SK-N-DZ (cell line): ENCODE measurements at places on chromosomes 16 and 17.

GRCh38 chr16:55147396-55147795 lies 176.6 kb upstream of the IRX6 start:
- no peak for DNase-seq

DNA sequence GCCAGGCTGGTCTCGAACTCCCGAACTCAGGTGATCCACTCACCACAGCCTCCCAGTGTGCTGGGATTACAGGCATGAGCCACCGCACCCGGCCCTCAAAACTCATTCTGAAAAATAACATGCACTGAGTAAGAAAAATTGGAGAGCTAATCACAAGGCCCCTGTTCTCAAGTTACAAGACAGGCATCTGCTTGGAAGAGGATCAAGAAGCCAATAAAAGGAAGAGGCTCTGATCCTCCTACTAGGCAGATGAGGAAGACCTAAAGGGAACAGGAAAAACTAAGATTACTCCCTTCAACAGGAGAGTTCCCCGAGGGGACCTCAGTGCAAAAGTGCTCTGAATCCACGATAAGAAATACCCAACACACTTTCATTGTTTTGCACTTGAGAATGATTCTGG lies 18.4 kb downstream of the BLMH start:
- DNase-seq, result no peak

DNA sequence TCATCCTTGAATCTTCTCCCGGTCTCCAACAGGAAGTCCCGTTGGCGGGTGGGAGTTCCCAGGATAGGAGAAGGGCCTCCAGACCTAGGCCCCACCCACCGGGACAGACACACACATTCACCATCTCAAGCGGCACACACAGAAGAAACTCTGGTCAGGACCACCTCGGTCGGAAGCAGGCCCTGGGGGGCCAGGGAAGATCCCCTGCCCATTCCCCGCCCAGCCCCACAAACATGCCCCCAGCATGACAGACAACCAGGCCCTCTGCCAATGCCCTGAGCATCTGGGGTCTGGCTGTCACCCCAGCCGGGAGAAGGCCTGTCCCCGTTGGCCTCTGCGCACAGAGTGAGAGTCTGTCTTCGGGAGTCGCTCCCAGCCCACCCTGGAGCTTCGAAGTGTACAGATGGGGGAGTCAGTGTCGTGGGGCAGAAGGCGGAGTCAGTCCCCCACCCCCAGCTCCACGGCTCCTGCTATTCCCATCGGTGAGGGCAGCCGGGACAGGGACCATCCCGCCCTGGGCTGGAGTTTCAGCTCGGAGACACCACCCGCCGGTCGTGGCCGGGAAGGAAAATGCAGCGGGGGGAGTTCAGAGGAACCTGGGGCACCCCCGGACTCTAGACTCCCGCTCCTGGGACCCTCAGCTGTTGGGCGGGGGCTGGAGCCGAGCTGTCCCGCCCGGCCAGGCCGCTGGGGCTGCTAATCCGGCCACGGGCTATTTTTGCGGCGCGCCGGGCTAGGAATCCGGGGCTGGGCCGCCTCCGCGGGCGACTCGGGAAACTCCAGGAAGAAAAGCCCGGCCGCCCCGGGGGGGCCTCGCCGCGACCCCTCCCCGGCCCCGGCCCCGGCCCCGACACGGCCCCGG lies 660 bp downstream of the RHBDF1 start:
- DNase-seq, result peak; percentile 63

DNA sequence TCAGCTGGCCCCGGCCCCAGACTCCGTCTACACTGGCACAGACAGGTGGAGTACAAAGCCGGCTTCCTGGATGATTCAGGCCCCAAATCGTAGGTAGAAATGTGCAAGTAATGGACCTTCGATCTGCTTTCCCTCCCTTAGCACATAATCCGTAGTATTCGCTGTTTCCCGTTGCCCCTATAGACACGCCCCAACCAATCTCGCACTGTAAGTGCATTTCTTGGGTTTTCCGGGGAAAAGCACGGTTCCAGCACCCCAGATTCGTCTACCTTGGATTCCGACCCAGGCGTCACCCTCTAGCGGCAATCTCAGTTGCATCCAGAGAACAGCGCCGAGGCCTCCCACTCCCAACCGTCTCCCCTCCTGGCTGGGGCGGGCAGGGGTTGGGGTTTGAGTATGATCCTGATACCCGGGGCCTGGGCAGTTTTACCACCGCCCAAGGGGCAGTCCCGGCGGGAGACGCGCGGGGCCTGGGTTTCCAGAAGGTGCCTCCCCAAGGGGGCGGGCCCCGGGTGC lies 12.1 kb upstream of the FOXF1 start:
- no peak for DNase-seq

DNA sequence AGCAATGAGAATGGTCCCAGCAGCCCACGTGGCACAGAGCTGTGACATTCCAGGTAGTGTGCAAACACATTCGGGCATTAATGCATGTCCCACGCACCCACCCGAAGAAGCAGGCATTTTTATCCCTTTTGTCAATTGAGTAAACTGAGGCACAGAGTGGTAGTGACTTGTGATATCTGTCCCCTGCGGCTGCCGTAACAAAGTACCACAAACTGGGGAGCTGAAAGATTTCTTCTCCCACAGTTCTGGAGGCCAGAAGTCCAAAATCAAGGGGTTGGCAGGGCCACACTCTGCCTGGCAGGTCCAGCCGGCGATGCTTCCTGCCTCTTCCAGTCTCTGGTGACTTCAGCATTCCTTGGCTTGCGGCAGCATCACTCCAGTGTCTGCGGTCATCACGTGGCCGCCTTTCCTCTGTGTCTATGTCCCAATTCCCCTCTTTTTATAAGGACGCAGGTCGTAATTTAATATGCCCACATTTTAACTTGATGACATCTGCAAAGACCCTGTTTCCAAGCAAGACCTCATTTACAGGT lies 221.9 kb upstream of the GSE1 start:
- no peak for DNase-seq

DNA sequence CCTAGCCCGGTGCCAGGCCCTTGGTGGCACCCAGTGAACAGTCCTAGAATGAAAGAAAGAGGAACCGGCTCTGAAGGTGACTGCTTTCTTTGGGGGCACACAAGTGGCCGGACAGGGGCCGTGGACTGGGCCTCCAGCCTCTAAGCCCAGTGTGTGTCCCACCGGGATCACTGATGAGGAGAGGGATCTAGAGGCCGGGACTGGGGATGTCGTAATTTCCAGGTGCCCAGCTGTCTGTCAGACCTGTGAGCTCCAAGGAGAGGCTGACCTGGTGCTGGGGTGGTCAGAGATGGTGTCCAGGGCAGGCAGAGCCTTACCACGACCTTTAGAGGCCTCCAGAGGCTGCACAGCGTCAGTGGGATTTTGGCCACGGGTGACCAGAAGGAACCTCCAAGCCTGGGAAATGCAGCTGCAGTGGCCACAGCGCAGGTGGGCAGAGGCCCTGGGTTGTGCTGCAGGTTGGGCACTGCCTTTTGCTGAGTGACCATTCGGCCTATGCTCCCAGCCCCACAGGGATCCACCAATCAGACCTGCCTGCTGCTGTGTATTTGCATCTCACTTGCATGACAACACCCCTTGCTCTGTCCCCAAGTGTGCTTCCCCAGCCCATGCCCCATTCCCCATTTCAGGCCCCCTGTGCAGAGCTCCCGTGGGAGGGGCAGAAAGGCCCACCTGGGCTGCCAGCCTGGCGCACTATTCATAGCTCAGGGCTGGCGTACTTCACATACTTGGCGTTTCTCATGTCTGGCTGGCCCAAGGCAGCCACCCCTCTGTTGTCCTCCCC lies 12.5 kb downstream of the ARHGAP23 start:
- DNase-seq, result no peak

DNA sequence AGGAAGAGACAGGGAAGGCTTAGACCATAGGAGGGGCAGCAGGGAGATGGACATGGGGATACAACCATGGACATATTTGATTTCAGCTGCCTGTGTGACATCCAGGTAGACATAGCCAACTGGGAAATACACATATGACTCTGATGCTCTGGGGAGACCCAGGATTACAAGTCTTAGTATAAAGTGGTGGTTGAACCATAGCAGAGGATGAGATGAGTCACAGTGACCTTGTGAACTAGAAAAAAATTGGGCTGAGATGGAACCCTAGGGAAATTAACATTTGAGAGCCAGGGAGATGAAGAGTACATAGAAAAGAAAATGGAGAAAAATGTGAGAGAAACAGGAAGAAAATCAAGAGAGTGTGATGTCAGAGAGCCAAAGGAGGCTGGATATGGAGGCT lies 10.2 kb downstream of the MARCHF10 start:
- no peak for DNase-seq

DNA sequence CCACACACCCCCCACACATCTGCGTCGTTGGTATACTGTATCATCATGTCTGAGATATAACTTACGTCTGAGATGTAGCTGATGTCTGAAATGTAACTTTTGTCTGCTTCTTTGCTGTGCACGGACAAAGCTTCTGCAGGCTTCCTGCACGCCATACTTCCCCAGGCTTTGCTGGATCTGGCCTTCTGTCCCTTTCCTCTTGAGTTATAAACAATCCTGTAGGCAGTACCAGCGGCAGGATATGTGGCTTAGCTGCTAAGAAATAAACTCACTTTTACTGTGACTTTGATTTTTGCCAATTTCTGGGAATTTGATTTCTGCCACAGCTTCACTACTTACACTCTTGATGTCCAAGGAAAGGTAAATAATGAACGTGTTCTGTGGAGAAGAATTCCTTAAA lies 184.4 kb downstream of the RPTOR start:
- no peak for DNase-seq

DNA sequence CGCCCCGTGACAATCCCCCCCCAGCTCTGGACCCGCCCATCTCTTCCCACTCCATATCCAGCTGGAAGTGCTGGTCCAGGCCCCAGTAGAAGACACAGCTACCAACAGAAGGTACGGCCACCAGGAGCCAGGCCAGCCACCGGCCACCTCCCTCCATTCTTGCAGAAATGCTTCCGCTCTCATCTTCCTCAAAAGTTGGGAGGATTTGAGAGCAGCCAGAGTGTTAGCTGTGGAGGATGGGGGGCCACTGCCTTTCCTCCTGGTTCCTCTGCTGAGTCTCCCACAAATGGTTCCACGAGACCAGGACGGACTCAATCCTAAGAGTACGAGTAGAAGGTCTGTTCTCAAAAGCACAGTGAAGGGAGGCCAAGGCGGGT lies 78.3 kb downstream of the GAS7 start:
- DNase-seq, result no peak

DNA sequence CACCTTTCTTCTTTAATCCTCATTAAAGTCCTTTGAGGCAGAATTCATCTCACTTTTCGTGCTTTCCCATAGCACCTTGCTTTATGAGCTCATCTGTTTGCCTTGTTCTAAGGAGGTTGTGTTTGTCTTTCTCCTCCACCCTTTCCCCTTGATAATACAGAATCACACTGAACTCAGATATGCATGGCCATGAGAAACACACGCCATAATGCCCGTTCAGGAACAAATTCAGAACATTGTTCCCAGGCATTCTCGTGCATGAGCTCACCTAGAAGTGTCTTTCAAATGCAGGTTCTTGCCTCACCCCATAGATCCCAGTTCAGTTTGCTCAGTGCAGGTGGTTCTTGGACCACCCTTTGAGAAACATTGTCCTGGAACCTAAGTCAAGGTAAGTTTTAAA lies 71.1 kb downstream of the TMEM114 start:
- no peak for DNase-seq

DNA sequence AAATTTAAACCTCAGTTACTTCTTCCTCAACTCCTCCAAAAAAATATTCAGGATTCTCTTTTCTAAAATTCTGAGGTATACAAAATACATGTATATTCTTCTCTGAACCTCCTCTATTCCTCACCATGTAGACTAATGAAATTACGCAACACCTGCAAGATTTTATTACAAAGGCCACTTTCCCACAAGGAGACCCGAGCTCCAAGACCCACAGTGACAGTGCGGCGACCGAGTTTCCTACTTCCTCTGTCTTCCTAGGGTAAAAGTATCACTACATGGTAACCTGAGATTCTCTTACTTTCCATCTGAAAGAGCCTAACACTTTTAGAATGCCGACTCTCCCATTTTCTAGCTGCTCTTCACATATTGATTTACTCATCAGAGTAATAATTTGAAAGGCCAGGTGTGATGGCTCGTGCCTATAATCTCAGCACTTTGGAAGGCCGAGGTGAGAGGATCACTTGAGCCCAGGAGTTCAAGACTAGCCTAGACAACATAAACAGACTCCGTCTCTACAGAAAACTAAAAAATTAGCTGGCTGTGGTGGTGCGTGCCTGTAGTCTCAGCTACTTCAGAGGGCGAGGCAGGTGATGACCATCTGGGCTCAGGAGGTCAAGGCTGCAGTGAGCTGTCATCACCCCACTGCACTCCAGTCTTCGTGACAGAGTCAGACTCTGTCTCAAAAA lies 35.7 kb downstream of the CYTH1 start:
- DNase-seq, result no peak

GRCh38 chr17:66580956-66581391 lies 253.9 kb upstream of the CACNG5 start:
- no peak for DNase-seq

DNA sequence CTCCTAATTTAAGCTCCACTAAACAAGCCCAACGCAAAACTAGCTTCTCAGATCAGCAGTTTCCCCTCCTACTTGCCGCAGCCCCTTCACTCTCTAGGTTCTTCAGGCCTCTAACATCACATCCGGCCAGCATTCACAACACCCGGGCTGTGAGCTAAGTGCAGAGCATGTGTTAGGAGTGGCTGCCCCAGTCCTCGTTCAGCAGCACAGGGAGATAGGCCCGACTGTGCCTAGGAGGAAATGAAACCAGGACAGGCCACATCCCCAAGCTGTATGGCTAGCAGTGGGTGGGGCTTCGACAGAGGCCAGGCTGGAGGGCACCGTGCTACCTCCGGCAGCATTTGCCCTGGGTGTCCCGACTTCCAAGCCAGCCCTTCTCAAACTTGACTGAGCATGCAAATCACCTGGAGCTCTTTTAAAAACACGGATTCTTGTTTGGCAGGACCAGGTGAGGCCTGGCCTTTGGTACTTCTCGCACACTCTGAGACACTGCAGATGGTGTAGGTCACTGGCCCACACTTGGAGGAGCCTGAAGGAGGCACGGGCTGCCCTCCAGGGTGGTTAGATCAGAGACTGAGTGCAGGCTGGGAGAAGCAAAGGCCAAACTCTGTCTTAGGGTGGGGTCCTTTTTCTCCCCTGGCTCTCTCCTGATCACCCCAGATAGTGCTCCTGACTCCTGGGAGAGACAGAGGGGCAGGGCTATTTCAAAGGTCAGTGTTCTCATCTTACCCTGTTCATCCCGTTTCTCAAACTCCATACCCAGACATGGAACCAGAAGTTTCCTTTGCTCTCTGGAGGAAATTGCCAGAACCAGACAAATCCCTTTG lies 202.0 kb downstream of the C16orf78 start:
- no peak for DNase-seq

GRCh38 chr16:56519459-56520250 lies at the start of gene BBS2:
Gene BBS2, minus strand, starts transcription at chr16:56520024. Its CDS starts 162 bp downstream, at chr16:56519862.
- DNase-seq, result peak; percentile 86
